ENCODE measurements at places on chromosomes 1 and 21.
A peak's percentile ranks its signal among the peaks of the same experiment; 100 is the strongest.

- no peak for DNase-seq
Measured at GRCh38 chr1:202857136-202857610, 31.8 kb downstream of the RABIF start.

GRCh38 chr1:235078480-235079381, 49.9 kb downstream of the TOMM20 start:
- DNase-seq = no peak

- DNase-seq = no peak
Measured at GRCh38 chr1:226772446-226773139, 33.5 kb upstream of the ITPKB start.

GRCh38 chr1:53155945-53156344, 13.5 kb upstream of the SLC1A7 start:
- DNase-seq = no peak

GRCh38 chr1:81209461-81209860, 591.3 kb upstream of the ADGRL2 start:
- no peak for DNase-seq

DNA sequence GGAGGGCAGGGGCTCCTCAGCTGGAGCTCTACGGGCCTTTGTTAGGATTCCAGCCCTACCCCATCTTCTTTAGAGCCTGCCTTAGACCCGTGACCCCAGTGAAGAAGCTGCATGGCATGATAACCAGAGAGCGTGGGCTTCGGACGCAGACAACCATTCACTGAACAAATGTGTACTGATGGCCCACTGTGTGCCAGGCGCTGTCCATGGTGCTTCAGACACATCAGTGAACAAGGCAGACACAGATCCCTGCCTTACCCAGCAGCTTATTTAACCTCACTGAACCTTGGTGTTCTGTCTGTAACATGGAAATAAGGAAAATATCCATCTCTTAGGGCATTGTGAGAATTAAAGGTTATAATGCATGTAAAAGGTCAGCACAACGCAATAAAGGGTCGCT, 9.5 kb downstream of the CHIT1 start:
- DNase-seq = no peak

DNA sequence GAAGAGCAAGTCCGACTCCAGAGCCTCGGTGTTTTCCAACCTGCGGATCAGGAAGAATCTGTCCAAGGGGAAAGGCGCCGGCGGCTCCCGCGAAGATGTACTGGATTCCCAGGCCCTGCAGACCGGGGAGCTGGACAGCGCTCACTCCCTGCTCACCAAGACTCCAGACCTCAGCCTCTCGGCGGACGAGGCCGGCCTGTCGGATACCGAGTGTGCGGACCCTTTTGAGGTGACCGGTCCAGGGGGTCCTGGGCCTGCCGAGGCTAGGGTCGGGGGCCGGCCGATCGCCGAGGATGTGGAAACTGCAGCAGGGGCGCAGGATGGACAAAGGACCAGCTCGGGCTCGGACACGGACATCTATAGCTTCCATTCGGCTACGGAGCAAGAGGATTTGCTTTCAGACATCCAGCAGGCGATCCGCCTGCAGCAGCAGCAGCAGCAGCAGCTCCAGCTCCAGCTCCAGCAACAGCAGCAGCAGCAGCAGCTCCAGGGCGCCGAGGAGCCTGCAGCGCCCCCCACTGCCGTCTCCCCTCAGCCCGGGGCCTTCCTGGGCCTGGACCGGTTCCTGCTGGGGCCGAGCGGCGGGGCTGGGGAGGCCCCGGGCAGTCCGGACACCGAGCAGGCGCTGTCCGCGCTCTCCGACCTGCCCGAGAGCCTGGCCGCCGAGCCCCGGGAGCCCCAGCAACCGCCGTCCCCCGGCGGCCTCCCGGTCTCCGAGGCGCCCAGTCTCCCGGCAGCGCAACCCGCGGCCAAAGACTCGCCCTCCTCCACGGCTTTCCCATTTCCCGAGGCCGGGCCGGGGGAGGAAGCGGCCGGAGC, 827 bp downstream of the FMN2 start:
- DNase-seq = no peak

- DNase-seq = no peak
Measured at GRCh38 chr1:89260042-89260441, 12.6 kb downstream of the GBP5 start.

GRCh38 chr1:91165033-91165654, 143.3 kb upstream of the ZNF644 start:
- peak; percentile 61 for DNase-seq
